Substantia nigra (tissue), 51 donors: ENCODE measurements at places on chromosomes 11 and 22.

DNA sequence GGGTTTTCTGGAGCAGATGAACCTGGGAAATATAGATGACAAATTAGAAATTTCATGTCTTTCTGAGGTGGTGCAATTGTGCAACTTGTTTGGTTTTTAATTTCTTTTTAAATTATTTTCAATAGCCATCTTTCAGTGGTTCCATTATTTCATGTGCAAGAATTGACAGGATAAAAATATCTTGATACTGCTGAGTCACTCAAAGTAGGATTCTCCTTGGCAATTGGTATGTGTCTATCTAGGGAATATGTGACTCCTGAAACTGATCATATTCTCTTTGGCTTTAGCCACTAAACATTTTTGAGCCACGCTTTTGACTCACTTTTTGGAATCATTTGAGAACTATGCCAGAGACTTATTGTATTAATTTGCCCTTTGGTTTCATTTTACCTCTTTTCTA, 331.5 kb downstream of the KCNA4 start:
- DNase-seq = no peak

DNA sequence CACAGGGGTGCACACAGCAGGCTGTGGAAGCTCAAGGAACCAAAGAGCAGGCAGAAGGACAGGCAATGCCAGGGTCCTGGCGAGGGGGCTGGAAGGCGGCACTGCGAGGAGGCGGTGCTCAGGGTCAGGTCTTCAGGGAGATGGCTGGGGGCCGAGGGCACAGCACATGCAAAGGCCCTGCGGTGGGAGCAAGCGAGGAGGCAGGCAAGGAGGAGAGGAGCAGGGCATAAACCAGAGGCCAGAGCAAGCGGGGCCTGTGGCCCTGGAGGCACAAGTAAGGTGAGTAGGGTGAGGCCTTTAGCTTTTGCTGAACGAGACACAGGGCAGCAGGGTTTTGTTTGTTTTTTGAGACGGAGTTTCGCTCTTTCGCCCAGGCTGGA, 126.9 kb downstream of the ARHGAP8 start:
- DNase-seq = no peak

DNA sequence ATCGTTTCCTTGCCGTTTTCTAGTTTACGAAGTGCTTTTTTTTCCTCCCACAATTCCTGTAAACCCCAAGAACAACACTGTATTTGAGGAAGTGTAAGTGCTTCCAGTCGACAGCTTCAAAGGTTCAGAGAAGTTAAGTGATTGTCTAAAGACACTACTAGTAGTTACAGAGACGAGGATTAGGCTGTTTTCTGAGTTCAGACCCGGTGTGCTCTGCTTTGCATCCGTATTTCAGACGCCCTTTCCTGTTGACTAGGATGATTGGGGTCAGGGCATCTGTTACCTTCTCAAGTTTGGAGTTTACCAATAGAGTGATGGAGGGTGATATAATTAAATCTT, 430 bp downstream of the CLP1 start:
- DNase-seq = no peak

GRCh38 chr22:32218470-32218869, 13.6 kb upstream of the RFPL2 start:
- DNase-seq = no peak

DNA sequence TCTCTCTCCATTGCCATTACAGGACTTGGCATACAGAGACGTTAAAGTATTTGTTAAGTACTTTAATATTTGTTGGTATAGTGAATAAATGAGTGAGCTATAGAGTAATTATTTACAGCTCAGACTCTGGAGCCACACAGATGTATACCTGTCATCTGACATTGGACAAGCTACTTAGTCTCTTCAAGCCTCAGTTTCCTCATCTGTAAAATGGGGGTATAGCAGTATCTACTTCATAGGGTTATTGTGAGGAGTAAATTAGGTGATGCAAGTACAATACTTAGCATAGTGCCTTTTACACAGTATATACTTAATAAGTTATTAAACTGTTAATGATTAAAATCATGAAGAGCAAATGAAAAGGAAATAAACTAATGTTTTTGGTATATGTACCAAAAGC, 203.2 kb downstream of the NAV2 start:
- DNase-seq = no peak

DNA sequence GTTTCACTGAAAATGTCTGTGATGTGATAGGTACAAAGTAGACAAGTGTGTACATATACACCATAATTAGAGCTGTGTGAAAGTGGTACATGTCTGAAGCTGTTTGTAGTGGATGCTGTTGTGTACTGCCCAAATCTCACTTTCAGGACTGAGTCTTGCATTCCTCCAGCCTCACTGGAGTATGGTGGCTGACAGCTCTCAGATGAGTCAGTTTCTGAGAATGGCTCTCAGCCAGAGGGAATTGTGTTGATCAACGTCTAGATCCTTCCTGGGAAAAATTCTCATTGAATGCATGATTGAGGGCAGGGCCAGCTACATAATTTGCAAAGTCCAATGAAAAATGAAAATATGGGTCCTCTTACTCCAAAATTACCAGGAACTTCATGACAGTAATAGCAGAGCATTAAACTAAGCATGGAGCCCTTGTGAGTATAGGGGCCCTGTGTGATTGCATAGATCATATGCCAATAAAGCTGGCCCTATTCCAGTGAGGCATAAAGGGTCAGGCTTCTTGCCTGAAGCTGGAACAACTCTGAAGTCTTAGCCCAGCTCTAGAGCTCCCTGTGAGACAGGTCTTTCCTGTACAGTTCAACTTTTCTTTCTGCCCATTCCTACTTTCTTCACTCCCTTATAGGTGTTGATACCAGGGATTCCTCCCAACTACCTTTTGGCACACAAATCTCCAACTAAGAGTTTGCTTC, 10.8 kb upstream of the CYP2R1 start:
- no peak for DNase-seq

DNA sequence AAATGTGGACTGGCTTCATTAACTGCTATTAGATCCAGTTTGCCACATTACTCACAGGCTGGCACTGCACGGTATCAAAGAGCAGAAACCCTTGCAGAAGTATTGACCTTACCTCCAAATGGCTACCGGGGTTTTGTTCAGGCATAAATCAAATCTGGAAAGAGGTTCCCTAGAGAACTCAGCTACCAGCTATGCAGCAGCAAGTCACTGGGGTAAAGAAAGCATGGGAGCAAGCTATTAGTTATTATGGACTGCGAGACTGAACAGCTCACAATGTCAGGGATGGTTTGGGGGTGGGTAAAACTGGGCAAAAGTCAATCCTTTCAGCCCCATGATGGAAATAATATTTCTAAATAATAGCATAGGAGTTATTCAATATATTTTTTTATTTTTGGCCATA, 128.1 kb downstream of the FANCF start:
- no peak for DNase-seq

DNA sequence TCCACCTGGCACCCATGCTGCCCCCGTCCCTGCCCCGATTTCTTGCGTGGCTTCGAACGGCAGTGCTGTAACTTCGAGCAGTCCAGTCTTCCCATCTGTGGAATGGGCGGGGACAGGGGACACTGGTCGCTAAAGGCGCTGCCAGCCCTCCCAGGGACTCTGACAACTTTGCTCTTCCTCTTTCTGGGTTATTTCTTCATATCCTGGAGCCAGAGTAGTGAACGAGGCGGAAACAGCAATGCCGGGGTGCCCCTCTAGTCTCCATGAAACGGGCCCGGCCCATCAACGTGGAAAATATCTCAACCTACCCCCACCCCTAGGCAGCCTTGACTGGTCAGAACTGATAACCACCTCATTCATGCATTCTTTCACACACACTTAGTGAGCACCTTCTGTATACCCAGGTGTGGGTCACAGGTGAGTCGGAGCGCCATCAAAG, 42.8 kb downstream of the TRIOBP start:
- no peak for DNase-seq

GRCh38 chr11:60876168-60876485, 8.8 kb downstream of the ZP1 start:
- DNase-seq = no peak

- no peak for DNase-seq
These were observed 321.0 kb downstream of the NTM start for GRCh38 chr11:131691181-131692041.

DNA sequence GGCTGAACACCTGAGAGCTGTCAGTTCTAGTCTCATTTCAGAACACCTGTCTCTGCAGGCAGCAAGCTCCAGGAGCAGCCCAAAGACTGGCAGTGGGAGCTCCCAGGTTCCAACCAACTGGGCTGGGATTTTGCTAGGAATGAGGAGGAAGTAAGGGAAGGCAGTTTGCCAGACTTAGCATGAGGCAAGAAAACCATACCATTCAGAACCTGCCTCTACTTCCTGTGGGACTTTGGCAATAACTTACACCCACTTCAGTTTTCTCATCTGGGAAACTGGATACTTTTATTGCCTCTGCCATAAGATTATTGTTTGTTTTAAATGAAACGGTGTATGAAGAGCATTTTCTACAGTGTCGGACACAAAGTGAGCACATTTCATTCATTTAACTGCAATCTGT, 363.7 kb upstream of the ISX start:
- no peak for DNase-seq

GRCh38 chr11:31826536-31827438, 15.7 kb upstream of the PAX6 start:
- DNase-seq = no peak

DNA sequence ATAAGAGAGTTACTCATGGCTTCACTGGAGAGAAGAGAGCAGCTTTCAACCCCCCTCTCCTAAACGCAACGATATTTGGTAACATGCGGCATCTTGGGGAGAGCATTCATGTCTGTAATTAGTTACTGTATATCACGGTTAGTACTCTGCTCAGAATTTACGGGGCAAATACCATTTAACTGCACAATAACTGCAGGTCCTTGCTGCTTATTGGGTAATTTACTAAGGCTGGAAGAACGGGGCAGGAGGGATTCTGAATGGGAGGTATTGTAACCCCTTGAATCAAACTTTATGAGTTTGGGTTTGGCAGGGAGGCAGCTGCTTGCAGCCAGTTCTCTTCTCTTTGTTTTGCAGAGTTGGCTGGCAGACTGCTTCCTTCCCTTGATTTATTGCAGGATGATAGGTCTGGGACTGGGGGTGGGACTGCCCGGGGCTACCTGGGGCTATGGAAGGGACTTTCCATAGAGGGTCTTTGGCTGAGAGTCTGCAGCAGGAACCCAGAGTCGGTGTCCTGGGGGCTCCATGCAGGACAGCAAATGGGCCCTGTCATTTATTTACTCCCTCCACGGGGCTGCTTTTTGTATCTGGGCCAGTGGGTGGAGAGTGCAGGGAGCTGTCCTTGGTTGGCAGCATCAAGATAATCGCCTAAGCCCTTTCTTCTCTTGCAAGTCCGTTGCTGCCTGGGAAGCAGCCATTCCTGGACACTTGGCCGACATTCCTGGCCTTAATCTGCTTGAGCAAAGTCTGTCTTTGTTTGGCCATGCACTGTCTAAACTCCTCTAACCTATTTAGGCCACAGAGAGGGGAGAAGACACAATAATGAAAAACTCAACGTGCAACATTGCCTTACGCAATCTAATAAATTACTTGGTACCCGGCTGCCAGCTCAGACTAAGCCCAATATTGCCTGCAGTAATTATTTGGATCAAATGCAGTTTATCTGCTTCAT, 188.9 kb downstream of the ST3GAL4 start:
- peak; percentile 36 for DNase-seq

GRCh38 chr22:20238536-20238900, 29.6 kb downstream of the RTN4R start:
- DNase-seq = no peak

DNA sequence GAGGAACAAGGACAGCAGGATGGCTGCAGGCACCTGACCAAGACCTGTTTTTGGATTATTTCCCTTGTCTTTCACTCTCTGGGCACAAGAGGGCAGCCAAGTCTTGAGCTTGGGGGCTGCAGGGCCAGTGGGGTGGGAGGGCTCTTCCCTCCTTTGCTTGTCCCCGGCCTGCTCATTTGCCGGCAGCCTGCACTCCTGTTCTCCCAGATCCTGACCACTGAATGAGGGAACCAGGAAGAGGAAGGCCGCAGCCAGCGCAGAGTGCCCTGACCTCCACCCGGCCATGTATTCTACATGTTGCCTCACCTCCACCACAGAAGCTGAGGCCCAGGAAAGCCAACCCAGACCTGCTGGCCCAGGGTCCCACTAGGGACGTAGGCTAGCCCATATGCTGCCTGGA, 15.5 kb upstream of the NNMT start:
- no peak for DNase-seq
